A172 (cell line): ENCODE measurements at places on chromosomes 11 and 22.

DNA sequence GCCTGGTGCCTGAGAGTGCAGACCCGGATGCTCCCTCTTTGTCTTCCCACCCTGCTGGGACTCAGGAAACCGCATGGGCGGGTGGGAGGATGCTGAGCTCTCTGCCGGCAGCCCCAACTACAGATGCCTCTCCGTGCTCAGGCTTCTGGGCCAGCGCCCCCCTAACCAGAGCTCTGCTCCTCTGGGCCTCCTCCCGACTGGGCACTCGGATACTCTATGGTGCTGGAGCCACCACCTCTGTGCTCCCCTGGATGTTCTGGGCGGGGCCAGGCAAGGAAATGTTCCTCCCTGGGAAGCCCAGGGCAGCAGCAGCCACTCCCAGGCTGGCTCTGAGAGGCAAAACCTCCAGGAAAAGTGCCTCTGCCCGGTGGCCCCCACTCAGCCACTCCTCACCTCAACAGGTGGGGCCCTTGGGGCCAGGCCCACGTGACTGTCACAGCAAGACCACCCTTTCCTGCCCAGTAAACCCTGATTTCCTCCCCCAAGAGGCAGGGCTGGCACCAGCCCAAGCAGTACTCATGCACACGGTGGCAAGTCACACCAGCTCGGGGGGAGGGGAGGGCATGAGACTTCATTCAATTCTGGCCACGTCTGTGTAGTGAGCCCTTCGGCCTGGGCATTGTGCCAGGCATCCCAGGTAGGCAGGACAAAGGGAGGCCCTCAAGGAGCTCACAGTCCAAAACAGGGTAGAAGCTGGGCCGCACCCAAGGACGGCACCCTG lies 54.7 kb upstream of the TCF20 start:
- DNase-seq, result no peak

DNA sequence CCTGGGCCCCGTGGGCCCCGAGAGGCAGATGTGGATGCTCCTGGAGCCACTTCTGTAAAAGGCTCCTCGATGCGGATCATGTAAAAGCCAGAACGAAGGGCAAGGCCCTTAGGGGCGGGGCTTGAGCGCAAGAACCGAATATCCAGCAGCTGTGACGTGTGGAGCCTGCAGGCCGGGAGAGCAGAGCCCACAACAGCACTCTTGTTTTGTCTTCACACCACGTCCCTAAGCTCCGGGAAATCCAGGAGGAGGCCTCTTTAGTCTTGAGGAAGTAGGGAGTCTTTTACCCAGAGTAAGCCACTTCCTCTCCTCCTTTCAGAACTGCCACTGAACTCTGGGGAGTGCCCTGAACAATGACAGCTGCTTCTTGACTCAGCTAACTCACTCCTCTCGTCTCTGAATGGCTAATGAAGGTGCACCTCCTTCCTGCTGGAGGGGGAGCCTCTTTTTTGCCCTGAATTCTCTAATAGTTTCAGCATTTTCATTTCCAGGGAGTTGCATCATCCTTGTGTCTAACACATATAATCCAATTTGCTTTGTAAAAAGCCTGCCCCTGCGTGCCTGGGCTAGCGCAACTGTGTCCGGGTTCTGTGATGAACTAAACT lies 12.5 kb downstream of the L3MBTL2 start:
- peak; percentile 52 for DNase-seq

DNA sequence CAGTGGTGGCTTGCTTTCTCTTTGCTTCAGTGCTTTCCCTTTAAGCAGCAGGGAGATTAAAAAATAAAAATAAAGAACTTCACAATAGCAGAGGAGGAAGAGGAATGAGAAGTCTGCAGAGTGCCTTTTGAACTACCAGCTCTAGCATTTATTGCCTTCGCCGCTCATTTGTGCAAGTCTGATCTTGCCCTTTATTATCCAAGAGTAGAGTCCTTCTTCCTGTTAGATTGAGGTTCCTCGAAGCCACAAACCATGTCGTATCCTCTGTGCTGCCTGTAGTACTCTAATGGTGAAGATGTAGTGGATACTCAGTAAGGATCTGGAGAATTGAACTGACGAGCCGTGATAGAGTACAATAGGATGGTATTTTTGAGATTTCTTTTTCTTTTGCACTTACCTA lies 101.2 kb upstream of the RAG2 start:
- no peak for DNase-seq

GRCh38 chr11:66426314-66426713 lies 5.5 kb downstream of the NPAS4 start:
- DNase-seq, result no peak
